Immature natural killer cell (primary cell): ENCODE measurements at places on chromosomes 3 and 15.

DNA sequence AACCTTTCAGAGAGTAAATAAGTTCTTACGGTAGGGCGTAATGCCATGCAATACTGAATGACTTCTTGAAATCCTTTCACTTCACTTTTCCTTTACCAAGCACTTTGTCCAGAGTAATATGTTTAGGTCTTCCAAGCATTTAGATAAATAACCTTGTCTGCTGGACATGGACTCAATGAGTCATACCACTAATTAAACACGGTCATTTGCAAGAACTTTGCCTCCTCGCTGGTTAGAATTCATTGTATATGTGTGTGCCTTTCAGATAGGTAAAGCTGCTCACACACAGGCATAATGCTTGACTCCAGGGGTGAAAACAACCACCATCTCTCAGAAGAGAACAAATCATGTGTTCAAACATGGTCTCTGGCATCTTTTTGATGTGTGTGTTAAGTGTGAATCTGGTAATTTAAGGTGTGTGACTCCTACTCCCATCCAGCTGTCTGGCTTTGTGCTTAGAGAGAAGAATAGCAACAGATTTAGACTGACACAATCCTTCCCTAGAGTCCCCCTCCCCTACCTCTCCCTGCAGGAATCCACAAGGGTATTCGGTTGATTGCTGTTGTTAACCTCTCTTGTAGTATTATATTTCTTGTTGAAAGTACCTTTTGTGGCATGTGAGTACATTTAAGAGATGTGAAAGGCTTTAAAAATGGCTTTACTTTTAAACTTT lies 419.0 kb downstream of the CNTN4 start:
- DNase-seq = no peak

DNA sequence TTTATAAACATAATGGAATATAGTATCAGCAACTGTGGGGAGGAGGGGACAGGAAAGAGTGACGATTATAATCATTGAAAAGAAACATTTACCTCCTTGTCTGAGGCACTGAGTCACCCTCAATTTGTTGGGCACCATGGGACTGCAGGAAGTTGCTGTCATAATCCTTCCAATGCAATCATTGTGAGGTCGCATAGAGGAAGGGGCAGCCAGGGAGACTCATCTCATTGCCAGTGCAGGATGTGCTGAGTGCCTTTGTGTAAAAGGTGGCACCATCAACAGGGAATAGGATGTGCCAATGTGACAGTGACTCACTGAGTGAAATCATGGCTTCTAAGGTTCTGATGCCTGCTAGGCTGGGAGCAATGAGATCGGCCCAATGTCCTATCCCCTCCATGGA lies 300.4 kb upstream of the ADAMTS9 start:
- DNase-seq = no peak

GRCh38 chr3:7461202-7461825 lies 600.4 kb downstream of the GRM7 start:
- no peak for DNase-seq

DNA sequence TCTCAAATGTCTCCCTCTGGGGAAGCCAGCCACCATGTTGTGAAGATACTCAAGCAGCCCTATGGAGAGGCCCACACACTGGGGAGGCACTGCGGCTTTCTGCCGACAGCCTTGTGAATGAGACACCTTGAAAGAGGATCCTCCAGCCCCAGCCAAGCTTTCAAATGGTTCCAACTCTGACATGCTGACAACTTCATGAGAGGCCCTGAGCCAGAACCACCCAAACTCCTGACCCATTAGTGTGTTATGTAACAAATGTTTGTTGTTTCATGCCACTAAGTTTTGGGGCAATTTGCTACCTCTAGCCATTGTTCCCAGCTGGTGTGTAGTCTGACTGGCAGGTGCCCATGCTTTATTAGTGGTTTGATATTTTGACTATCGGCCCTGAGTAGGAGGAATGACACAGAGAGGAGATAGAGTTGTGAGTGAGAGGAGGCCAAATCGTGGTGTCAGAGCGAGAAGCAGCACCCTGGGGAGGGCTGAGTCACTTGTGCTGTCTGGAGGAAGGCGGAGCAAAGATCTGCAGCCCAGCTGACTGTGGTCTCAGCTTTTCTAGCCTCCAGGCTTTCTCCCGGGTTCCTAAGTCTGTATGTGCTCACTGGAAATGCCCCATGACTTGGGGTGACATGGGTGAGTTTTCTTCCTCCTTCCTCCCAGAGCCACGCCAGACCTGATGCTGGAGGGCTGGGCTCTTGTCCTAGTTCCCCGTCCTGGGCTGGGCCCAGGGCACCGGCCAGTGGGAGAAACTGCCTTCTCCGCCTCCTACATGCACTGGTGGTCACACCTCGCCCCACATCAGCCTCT lies 56.7 kb upstream of the BLM start:
- peak; percentile 62 for DNase-seq

GRCh38 chr3:176795891-176796290 lies 401.4 kb downstream of the TBL1XR1 start:
- no peak for DNase-seq

GRCh38 chr15:41799488-41799805 lies 25.2 kb downstream of the MAPKBP1 start:
- DNase-seq = no peak

GRCh38 chr15:32990071-32990470 lies 204.4 kb downstream of the FMN1 start:
- DNase-seq = no peak

- DNase-seq = no peak
Measured at GRCh38 chr3:39707314-39707909, 102.0 kb upstream of the MYRIP start.

GRCh38 chr3:179088306-179088705 lies 16.7 kb upstream of the ZMAT3 start:
- DNase-seq = no peak

DNA sequence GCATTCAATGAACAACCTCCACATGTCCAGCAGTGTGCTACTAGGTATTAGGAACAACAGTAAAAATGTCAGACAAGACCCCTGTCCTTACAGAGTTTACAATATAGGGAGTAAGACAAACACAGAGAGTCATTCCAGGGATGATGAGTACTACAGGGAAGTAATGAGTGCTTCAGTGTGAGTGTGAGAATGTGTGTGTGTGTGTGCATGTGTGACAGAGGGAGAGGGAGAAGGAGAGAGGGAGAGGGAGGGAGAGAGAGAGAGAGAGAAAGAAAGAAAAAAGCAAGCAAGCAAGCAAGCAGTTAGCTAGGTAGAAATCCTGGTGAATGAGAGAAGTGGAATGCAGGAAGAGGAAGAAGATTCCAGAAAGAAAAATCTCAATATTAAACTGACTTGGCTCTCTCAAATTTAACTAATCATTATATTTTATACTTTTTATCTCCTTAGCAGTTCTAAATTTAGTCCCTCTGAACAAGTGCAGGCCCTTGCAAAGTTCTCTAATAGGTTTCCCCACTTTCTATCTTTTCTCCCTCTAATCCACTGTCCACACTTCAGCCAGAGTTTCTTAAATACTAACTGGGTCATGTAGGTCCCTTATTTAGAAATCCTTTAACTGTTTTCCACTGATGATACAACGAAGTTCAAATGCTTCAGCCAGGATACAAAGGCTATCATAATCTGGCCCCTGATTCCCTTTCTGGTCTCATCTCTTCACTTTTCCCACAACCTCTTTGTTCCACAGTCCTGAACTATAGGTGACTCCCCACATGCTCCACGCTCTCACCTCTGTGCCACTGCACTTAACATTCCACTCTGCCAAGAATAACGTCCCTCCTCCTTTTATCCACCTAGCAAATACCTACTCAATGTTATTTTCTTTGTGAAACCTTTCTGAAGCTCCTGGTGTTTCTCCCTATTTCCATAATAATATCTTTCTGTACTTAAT lies 10.3 kb downstream of the DCBLD2 start:
- no peak for DNase-seq

GRCh38 chr3:38490281-38491030 lies 5.7 kb upstream of the EXOG start:
- no peak for DNase-seq

DNA sequence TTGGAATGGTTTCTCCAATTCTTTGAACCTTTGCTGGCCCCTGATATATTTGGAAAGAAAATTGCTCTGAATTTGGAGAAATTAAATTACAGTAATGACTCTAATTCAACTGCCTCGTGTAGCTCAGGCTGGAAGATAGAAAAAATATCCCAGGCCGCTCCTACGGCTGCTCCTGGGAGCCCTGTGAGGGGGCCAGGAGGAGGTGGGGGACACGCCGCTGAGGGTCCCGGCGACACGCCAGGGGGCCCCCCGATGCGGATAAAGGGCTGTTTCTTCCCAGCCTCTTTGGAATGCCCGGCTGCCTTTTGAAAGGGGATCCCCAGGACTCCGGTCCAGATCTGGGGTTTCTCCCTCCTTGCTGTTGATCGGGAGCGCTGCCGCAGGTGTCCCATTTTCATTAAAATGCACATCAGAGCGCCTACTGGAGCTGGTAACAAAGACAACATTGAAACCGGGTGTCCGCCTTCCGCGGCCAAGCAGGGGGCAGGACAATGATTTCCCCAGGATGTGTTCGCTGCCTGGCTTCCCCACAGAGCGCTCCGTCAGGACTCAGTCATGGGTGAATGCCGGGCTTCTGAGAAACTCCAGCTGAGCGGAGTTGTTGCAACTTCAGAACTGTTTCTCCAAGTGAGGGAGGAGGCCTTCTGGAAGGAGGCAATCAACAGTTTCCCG lies 200.1 kb upstream of the KBTBD8 start:
- no peak for DNase-seq

DNA sequence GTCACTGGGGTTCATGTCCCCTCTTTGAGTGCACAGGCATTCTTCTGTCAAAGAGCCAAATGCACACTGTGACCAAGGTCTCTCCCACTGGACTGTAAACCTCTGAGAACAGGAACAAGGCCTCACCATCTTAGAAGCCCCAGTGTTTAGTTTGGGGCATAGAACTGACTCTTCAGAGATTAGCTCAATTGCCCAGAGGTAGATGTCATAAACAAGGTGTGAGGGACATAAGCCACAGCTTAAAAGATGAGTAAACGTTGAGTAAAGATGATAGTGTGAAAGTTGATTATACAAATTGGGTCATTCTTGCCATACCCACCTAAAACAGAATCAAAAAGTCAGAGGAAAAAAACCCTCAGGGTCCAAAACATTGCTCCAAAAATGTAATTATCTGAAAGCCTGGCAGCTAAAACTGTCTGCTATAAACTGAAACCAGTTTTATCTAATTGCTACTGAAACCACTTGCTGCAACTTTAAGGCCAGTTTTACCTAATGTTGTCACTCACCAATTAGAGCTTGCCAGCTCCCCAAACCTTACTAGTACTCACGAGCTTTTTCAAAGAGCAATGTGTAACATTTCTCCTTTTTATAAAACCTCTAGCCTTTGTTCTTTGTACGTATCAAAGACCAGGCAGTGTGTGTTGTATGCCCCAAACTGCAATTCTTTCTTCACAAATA lies 415.2 kb downstream of the RAP2B start:
- no peak for DNase-seq

DNA sequence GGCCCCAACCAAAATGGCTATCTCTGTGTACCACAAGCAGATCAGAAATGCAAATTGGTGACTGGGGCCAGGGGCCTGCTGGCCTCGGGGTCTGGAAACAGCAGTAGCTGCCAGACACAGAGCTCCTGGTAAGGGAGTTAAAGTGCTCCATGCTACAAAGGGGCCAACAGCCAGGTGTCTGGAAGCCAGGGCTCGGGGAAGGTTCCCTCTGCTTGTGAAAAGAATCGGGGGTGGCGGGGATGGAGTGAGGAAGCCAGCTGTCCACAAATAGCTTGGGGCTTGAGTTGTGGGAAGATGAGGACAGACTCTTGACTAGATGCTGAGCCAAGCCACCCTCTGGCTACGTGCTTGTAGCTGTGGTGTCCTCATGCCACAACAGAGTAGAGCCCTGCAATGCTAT lies 39.3 kb downstream of the CHRD start:
- no peak for DNase-seq

DNA sequence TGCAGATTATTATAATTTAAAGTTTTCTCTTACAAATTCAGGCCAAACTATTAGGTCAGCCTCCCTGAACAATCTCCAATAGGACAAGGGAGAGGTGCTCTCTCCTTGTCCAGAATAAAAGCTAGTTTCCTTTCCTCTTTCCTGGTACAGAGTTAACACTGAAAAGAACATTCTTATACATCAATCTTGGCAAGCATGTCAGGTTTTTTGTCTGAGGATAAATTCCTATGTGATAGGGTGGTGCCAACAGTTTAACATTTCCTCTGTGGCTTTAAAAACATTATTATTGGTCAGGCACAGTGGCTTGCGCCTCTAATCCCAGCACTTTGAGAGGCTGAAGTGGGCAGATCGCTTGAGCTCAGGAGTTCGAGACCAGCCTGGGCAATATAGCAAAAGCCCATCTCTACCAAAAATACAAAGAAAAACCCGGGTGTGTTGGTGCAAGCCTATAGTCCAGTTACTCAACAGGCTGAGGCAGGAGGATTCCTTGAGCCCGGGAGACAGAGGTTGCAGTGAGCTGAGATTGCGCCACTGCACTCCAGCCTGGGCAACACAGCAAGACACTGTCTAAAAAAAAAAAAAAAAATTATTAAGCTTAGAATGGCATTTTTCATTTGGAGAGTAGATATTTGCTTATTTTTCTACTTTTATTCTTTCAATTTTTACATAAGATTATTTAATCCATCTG lies 13.7 kb upstream of the ULK4 start:
- DNase-seq = no peak

- peak; percentile 56 for DNase-seq
Measured at GRCh38 chr3:143120716-143121240, 1.2 kb downstream of the CHST2 start.

- DNase-seq = no peak
Measured at GRCh38 chr3:58164199-58164879, 46.4 kb downstream of the DNASE1L3 start.

DNA sequence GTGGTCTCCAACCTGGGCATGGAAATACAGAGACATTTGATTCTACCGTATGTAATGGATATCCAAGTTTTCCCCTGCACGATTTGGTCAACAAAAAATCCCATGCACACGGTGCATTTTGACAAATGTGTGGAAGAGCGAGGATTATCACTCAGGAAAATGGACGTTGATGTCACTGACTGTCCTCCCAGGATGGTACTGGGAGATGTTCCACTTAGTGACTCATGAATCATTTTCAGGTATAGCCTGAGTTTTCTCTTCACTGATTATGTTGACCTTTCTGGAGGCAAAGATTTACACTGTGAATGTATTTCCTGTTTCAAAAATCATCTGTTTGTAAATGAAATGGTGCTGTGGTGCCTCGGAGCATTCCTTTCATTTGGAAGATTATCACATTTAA lies 596.7 kb upstream of the ADAMTS9 start:
- DNase-seq = no peak

- no peak for DNase-seq
Measured at GRCh38 chr3:122184591-122184929, 1.1 kb downstream of the CASR start.

DNA sequence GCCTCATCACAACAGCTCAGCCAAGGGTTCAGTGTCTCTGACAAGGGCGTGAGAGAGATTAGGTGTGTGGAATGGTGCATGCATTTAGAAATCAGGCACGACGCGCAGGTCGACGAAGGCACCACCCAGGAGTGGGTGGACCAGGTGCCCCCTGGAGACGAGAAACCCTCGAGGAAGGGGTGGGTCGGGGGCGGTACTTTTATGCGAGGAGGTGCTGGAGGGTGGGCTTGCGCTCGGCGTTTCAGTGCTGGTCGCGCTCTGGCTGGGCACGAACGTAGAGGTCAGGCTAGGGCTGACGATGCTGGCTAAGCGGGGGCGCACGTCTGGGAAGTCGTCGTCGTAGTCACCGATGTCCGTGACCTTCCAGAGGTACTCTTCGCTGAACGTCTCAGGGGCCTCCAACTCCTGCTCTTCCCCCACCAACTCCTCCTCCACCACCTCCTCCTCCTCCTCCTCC lies 393 bp downstream of the ERICH6 start:
- no peak for DNase-seq
